ENCODE measurements at places on chromosomes 3 and 15.

DNA sequence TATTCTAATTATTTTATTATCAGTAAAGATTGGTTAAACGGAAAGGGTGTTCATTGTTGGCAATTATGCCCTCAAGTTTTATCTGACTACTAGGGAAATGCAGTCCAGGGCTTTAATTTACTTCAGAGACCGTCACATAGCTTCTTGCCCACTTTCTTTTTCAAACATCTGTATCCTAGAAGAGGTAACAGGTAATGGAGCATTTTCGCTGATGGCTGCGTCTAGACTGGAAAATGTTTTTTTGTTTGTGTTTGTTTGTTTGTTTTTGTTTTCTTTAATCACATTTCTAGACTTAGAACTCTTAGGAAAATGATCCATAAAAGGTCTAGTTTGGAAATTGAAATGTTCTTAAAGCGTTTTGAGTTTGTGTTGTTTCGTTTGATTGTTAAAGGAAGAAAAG, 71.4 kb downstream of the ANXA2 start:
- DNase-seq = no peak
- no peak overlapping the region for H3K27ac ChIP-seq
- no peak overlapping the region for H3K4me3 ChIP-seq
- no peaks in the 10 kb centered on the region for H3K27me3 ChIP-seq
- H3K4me1 ChIP-seq = no peaks in the 10 kb centered on the region

GRCh38 chr3:193744048-193744821, 151.2 kb downstream of the OPA1 start:
- H3K27ac ChIP-seq = no peak overlapping the region
- no peak overlapping the region for H3K4me3 ChIP-seq
- H3K27me3 ChIP-seq = no peaks in the 10 kb centered on the region
- peaks cover 7% of the 10 kb centered on the region for H3K4me1 ChIP-seq
- no peak for DNase-seq
- no peaks in the 10 kb centered on the region for H3K36me3 ChIP-seq

DNA sequence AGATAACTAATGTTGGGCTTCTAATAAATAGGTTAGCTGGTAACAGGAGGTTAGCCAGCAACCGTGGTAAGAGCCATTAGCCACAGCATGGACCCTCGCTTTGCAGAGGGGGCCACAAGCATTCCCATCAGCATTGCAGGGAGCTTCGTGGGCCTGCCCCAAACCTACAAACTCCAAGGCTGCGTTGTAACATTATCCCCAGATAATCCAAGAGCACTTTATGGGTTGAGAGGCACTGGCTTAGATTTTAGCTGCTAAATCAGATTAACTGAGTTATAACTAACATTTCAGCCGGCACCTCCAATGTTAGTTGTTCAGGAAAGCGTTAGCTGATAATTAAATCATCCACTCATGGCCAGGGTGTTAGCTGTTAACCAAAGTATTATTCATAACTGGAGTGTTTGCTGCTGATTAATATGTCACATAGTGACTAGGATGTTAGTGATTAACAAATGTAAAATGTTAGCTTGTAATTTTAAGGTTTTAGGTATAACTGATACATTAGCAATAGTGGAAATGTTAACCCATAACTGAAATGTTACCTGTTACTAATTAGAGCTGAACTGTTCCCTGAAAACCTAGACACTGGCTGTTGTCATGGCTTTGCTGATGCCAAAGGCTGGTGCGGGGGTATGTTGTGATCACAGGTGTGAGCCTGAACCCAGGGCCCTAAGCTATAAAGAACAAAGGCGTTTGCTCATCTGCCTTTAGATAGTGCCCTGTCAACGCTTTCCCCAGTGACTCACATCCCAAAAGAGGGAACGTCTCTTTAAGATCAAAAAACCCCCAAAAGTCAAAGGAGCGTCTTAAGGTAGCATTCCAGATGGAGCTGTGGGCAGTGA, 56.2 kb downstream of the SLC6A6 start:
- H3K4me3 ChIP-seq = no peak overlapping the region
- H3K4me1 ChIP-seq = peaks cover 2% of the 10 kb centered on the region
- H3K36me3 ChIP-seq = peaks cover 50% of the 10 kb centered on the region
- no peak overlapping the region for H3K27ac ChIP-seq

- no peaks in the 10 kb centered on the region for H3K36me3 ChIP-seq
- no peaks in the 10 kb centered on the region for H3K27me3 ChIP-seq
- no peak overlapping the region for H3K4me3 ChIP-seq
- H3K4me1 ChIP-seq = no peaks in the 10 kb centered on the region
Observed at GRCh38 chr3:71180524-71180923, 403.0 kb downstream of the FOXP1 start.

DNA sequence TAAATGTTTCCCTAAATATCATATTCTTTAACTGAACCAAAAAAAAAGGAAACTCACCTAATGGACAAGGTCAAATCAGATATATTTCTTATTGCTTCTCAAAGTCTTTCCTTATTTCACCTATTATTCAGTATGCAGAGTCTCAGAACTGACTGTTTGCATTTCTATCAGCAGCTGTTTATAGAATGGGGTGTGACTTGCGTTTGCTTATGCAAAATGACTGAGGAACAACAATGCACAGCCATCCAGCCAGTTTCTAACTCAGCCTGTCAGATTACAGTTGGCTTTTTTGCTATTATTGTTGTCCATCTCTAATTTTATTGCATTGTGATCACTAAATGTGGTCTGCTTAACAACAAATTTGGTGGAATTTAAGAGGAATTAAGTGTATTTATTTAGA, 40.7 kb downstream of the RAB27A start:
- H3K27ac ChIP-seq = no peak overlapping the region
- DNase-seq = no peak
- H3K4me1 ChIP-seq = no peaks in the 10 kb centered on the region
- H3K27me3 ChIP-seq = no peaks in the 10 kb centered on the region
- no peaks in the 10 kb centered on the region for H3K36me3 ChIP-seq

- H3K4me1 ChIP-seq = no peaks in the 10 kb centered on the region
- H3K27ac ChIP-seq = no peak overlapping the region
- no peaks in the 10 kb centered on the region for H3K27me3 ChIP-seq
Observed at GRCh38 chr3:7444886-7445285, 584.0 kb downstream of the GRM7 start.

DNA sequence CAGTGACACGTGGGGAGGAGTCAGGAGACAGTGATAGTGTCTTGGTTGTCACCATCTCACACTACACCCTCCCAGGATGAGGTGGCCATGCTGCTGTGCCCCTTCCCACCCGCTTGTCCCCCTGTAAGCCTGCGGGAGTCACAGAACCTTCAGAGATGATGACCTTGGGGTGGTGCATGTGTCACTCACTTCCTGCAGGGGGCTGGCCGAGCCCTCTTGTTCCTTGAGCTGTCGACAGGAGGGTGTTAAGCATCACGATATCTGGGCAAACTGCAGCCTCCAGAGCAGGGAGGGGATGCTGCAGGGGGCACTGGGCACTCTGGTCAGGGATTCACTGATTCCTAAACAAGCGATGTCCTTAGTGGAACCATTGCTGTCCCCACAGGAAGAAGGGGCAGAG, 27.7 kb downstream of the FAH start:
- H3K4me3 ChIP-seq = no peak overlapping the region
- no peak overlapping the region for H3K27ac ChIP-seq
- H3K27me3 ChIP-seq = no peaks in the 10 kb centered on the region
- H3K36me3 ChIP-seq = peaks cover 30% of the 10 kb centered on the region
- no peak for DNase-seq

DNA sequence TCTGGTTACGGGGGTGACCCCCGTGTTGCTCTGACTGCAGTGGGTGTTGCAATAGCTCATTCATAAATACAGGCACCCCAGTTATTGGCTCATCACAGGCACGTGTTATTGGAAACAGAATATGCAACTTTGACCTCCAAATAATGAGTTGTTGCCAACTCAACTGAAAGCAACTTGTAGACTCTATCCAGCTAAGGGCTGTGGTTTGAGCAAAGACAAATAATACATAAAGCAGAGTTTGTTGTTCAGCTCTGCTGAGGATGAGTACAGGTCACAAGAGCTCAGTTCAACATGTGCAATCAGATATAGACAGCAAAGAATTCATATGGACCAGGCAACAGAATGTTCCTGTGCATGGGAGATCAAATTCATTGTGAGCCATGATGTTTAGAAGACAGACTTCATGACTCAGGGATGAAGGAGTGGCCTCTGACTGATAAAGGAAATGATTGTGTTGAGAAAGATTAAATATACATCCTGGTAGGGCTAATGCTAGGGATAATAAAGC, 87.6 kb upstream of the LRIG1 start:
- H3K4me1 ChIP-seq = peaks cover 8% of the 10 kb centered on the region
- H3K27me3 ChIP-seq = no peaks in the 10 kb centered on the region
- no peak overlapping the region for H3K4me3 ChIP-seq
- H3K27ac ChIP-seq = no peak overlapping the region
- DNase-seq = no peak

DNA sequence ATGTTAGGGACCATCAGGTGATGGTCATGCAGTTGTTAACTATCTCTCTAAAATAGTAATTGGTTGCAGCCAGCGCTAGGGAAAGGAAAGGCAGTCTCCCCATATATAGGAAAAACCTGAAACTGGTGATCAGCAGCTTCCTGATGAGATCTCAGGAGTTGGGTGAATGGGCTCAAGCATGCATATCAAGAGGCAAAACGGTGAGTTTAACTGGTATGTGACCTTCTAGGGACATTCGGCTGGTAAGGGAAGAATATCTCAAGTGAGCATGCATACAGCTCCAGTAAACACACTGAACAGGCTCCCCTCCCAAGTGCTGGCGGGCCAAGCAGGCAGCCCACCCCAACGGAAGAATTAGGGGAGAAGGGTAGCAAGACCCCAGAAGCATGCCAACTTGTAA, 49.3 kb upstream of the ROBO2 start:
- H3K4me1 ChIP-seq = no peaks in the 10 kb centered on the region
- no peaks in the 10 kb centered on the region for H3K27me3 ChIP-seq
- no peak overlapping the region for H3K4me3 ChIP-seq
- H3K36me3 ChIP-seq = no peaks in the 10 kb centered on the region

GRCh38 chr3:184857099-184857498, 45.1 kb downstream of the VPS8 start:
- H3K4me1 ChIP-seq = no peaks in the 10 kb centered on the region
- DNase-seq = no peak
- H3K27me3 ChIP-seq = no peaks in the 10 kb centered on the region
- H3K27ac ChIP-seq = no peak overlapping the region
- H3K36me3 ChIP-seq = peaks cover 67% of the 10 kb centered on the region

GRCh38 chr3:24624938-24625681, 130.5 kb upstream of the THRB start:
- H3K4me3 ChIP-seq = no peak overlapping the region
- DNase-seq = no peak
- no peaks in the 10 kb centered on the region for H3K4me1 ChIP-seq
- H3K36me3 ChIP-seq = no peaks in the 10 kb centered on the region
- no peaks in the 10 kb centered on the region for H3K27me3 ChIP-seq
- no peak overlapping the region for H3K27ac ChIP-seq

DNA sequence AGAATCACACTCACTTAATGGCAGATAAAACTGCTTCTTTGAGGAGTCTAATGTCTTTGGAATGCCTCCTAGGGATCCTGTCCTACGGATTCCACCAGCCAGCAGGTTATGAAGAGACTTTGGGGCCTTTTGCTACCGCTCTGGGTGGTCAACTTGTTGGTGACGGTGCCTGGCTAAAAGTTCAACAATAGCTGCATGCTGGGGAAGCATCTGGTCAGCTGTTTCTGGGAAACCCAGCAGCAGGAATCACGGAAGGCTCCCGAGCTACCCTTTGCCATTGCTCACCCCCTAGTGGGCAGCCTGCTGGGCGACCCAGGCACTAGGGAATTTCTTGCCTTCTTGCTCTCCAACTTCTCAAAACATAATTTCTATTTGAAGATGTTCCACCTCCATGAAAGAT, 263.3 kb downstream of the NEK10 start:
- no peaks in the 10 kb centered on the region for H3K36me3 ChIP-seq
- H3K4me1 ChIP-seq = no peaks in the 10 kb centered on the region

DNA sequence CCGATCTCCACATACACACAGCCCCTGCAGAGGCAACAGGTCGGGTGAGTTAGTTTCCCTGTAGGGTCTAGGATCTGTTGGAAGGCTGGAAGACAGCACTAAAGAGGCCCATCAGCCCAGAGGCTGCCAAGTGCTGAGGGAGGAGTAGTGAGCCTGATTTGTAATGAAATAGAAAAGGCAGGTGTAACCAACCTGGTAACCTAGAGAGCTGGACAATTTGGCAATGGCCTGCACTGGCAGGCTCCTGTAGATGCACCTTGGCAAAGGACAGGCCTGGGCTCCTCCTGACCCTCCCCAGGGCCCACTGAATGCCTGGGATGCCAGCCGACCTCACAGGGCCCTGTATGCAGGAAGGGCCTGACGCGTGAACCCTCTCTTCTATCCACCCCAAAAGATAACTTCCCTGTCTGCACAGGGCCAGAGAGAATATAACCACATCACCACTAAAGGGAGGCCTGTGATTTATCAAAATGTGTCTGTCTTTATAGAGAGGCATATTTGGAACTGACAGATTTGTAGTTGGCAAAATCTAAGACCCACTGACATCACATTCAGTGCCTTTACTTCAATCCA, 225.1 kb upstream of the CHRNA7 start:
- no peak for DNase-seq
- H3K36me3 ChIP-seq = no peaks in the 10 kb centered on the region
- no peak overlapping the region for H3K4me3 ChIP-seq
- no peaks in the 10 kb centered on the region for H3K4me1 ChIP-seq

DNA sequence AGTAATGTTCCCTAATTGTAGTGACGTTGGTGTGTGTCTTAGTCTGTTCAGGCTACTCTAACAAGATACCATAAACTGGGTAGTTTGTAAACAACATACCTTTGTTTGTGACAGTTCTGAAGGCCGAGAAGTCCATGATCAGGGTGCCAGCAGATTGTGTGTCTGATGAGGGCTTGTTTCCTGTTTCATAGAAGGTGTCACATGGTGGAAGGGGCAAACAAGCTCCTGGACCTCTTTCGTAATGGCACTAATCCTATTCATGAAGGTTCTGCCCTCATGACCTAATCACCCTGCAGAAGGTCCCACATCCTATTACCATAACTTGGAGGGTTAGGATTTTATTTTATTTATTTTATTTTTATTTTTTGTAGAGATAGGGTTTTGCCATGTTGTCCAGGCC, 11.1 kb downstream of the ATXN7 start:
- H3K27me3 ChIP-seq = no peaks in the 10 kb centered on the region
- no peaks in the 10 kb centered on the region for H3K36me3 ChIP-seq
- H3K4me1 ChIP-seq = peaks cover 30% of the 10 kb centered on the region

GRCh38 chr3:108065096-108065495, 25.7 kb downstream of the CD47 start:
- H3K4me3 ChIP-seq = no peak overlapping the region
- DNase-seq = no peak
- no peak overlapping the region for H3K27ac ChIP-seq
- H3K27me3 ChIP-seq = no peaks in the 10 kb centered on the region

- peaks cover 13% of the 10 kb centered on the region for H3K4me1 ChIP-seq
- H3K36me3 ChIP-seq = no peaks in the 10 kb centered on the region
- no peak overlapping the region for H3K27ac ChIP-seq
Observed at GRCh38 chr3:111751961-111752360, 107.1 kb upstream of the PHLDB2 start.

DNA sequence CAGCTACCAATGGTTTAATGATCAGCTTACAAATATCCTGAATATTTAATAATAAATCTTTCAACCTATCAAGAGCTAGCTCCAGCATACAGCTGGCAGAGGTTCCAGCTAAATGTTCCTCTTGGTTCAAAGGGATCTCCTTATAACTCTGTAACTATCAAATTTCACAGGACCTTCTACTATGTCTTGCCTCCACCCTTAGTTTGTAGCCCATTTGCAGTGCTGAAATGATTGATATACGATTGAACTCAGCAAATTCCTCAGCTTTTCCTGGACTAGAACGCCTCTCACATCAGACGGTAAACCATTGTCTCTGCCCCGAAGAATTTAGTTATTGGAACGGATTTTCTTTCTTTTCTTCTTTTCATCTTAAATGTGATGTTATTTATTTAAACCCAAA, 41.5 kb downstream of the CD200R1L start:
- H3K27ac ChIP-seq = no peak overlapping the region
- H3K27me3 ChIP-seq = no peaks in the 10 kb centered on the region
- no peaks in the 10 kb centered on the region for H3K36me3 ChIP-seq

Measured in PC-9 (cell line).